ENCODE measurements at places on chromosomes 11 and 22. TPM values are rescaled to one million over a fixed set of nuclear protein-coding genes. Genes with fewer than 3 reads are reported as not detected.

DNA sequence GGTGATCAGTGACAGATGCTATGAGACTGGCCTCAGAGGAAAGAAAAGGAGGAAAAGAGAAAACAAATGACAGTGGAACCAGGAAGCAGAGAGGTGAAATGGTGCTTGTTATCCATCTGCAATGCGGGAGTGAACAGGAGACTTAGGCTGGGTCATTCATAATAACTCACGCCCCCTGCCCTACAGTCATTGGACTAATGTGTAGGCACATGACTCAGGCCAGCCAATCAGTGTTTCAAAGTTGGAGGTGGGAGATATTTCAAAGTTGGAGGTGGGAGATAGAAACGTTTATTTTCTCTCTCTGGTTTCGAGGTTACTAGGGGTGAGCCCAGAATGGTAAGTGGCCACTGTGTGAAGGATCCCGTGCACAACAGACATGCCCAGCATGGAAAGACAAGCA is 30.3 kb downstream of the SLC22A6 start:
- no peak for DNase-seq

DNA sequence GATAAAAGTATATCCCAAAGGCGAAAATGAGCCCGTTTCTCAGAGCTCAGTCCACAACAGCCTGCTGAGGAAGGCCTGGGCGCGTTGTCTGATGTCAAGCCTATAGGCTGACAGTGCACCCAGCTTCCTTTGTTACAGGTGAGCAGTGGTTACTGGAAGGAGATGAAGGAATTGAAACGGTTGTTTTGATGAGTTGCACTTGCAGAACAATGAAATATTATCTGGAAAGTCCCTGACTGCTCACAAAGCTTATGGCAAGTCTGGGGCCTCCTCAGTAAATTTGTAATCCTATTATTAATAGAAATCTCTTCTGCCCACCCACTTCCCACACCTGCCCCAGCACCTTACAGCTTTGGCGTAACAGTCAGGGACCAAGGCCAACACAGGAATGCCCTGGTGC is 77.8 kb downstream of the C11orf91 start:
- no peak for DNase-seq

DNA sequence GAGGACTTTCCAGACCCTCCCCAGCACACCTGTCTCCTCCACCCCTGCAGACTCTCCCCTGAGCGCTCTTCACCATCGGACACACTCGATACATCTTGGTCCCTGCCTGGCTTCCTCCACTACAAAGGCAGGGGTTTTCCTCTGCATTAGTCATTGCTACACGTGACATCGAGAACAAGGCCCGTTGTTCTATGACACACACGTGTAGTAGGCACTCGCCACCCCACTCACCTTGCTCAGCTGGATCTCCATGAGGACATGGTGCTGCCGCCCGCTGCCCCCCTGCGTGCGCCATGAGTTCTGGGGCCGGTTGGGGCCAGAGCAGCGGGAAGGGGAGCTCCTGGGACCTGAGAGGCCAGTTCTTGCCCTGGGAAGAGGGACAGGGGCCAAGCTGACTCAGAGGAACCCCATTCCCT is 16.7 kb downstream of the ATG2A start:
- DNase-seq: no peak

GRCh38 chr11:3147257-3147619 is 17.9 kb downstream of the OSBPL5 start:
- DNase-seq: no peak

DNA sequence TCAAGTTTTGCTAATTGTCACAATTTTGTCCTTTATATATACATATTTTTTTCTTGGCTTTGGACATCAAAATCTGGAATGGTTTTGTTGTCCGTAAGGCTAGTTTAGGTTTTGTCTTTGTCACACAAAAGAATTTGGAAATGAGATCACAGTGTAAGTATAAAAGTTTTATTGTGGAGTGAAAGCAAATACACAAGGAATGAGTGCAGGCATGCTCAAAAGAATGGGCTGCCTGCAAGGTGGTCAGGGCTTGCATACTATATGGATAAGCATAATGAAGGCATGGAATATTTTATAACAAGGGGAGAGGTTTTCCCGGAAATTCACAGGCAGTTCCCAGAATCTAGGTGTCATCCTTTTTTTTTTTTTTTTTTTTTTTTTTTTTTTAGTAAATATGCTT is 150.2 kb downstream of the ARHGAP42 start:
- DNase-seq: no peak

- no peak for DNase-seq
These were observed 16.0 kb downstream of the MRTFA start for GRCh38 chr22:40620464-40621046.

GRCh38 chr11:565921-566509 is 5.2 kb downstream of the RASSF7 start:
- no peak for DNase-seq

- no peak for DNase-seq
These were observed 5.5 kb downstream of the FOLR3 start for GRCh38 chr11:72141066-72141465.

DNA sequence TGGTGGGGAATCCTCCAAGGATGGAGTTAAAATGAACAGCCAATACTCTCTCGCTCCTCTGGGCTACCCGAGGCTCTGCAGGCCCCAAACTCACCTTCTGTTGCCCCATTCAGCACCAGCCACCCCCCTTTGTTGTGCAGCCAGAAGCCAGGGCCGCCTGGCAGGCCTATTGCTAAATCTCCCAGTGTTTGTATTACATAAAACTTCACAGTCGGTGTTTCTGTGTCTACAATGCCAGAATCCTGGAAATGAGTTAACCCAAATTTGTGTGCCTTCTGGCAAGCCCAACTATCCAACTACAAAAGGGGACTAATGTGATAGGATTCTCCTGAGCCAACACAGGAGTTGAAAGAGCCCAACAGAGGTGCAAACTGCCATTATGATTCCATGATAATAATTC is 9.3 kb downstream of the KCNJ5 start:
- no peak for DNase-seq

- no peak for DNase-seq
These were observed 25.6 kb upstream of the RRM1 start for GRCh38 chr11:4068962-4069361.

- DNase-seq: no peak
These were observed 5.5 kb downstream of the C11orf24 start for GRCh38 chr11:68266121-68266891.

- DNase-seq: peak; percentile 65
These were observed 10.8 kb downstream of the LIF start for GRCh38 chr22:30235687-30236170.

Gene UBXN1
- polyA plus RNA-seq: 151 TPM

Gene PRDX5
- 225 TPM for polyA plus RNA-seq

Gene SLCO2B1
- polyA plus RNA-seq: 10.4 TPM

Gene LUZP2
- polyA plus RNA-seq: 2.2 TPM

Gene ARRB1
- 24.7 TPM for polyA plus RNA-seq

Gene PDGFB
- polyA plus RNA-seq: 16.1 TPM

Gene ELMOD1
- polyA plus RNA-seq: 0.18 TPM

All from renal pelvis (tissue), 12 donors.